ENCODE measurements at places on chromosomes 1 and 21.

DNA sequence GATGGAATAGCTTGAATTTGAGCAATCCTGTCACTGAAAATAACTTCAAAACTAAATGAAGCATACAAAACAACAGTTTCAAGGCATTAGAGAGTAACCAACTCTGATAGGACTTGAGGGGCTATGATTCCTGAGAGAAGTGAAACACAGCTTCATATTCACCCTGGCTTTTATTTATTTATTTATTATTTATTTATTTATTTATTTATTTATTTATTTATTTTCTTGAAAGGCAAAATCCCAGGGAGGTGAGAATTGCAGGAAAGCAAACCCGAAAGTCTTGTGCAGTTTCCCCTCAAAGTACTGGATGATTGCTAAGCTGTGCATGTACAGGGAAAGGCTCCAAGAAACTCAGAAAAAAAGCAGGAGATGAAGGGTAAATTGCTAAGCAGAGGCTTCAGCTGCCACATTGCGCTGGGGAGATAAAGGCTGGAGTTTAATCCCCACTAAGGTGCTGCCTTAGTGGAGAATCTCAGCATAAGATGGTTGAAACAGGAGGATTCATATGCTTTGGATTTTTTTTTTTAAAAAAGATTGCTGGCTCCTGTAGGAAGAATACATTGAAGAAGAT is 72.9 kb upstream of the COL24A1 start:
- DNase-seq = no peak

GRCh38 chr1:232393444-232394146 is 236.3 kb downstream of the SIPA1L2 start:
- no peak for DNase-seq

GRCh38 chr1:156666862-156667609 is 10.2 kb downstream of the NES start:
- DNase-seq = no peak

DNA sequence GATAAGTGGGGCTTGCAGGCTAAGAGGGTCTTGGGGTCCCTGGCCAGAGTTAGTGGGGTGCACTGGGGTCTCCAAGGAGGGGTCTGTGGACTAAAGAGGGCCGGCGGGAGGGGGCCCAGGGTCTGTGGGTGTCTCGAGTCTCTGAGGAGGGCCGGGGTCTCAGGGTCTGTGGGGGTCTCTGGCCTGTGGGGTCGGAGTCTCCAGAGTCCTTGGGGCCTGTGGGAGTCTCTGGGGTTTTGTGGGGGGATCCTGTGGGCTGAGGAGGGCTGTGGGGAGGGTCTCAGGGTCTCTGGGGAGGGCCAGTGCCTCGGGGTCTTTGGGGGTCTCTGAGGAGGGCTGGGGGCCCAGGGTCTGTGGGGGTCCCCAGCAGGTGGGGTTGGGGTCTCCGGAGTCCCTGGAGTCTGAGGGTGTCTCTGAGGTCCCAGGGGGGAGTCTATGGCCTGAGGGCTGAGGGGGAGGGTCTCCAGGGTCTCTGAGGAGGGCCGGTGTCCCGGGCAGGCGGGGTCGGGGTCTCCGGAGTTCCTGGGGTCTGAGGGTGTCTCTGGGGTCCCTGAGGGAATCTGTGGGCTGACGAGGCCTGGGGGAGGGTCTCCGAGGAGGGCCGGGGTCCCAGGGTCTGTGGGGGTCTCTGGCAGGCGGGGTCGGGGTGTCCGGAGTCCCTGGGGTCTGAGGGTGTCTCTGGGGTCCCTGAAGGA is 628 bp upstream of the PLEKHM2 start:
- no peak for DNase-seq

DNA sequence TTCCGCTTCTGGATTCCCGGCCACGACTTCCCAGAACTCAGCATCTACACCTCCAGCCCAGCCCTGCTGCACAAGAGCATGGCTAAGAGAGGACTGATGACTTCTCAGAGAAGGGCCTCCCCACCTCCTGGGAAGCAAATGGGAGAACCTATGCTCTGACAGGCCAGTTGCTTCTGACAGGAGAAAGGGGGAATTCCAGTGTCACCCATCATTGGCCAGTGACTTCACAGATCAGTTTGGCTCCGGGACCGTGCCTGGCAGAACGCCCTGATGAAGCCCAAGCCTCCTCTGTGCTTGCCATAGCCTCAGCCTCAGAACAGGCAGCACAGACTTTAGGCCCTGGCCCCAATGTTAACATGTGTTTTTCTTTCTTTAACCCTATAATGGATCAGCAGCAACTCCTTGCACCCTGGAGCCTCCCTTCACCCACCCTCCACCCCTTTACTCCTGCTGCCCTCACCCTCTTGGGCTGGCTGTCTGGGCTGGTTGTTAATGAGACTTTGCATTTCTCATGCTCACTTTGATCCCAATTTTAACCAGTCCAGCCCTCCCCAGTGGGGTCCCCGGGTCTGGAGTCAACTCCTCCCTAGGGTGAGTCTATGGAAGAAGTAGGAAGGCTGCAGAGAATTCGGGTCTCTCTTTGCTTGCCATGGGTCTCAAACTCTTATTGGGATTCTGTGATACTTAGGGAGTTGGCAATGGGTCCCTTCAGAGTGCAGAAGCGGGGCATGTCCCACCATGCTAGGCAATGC is 42.7 kb upstream of the SLC30A1 start:
- DNase-seq = no peak

- no peak for DNase-seq
Observed at GRCh38 chr1:21814981-21815582, 3.0 kb downstream of the LDLRAD2 start.

DNA sequence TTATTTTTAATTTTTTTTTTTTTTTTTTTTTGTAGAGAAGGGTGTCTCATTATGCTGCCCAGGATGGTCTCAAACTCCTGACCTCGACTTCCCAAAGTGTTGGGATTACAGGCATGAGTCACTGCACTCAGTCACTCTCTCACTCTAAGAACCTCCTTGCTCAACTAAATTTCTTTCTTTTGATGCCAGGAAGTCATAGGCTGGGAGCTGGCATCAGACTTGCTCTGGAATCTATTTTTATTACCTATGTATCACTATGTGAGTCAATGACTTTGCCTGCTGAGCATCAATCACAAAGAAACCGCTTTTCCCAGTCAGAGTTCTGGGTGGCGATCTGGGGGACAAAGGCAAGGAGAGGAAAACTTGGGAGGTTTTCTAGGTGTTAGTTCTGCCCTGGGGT is 35.5 kb upstream of the PARP1 start:
- peak; percentile 80 for DNase-seq

GRCh38 chr1:4307468-4307845 is 347.0 kb upstream of the AJAP1 start:
- no peak for DNase-seq

DNA sequence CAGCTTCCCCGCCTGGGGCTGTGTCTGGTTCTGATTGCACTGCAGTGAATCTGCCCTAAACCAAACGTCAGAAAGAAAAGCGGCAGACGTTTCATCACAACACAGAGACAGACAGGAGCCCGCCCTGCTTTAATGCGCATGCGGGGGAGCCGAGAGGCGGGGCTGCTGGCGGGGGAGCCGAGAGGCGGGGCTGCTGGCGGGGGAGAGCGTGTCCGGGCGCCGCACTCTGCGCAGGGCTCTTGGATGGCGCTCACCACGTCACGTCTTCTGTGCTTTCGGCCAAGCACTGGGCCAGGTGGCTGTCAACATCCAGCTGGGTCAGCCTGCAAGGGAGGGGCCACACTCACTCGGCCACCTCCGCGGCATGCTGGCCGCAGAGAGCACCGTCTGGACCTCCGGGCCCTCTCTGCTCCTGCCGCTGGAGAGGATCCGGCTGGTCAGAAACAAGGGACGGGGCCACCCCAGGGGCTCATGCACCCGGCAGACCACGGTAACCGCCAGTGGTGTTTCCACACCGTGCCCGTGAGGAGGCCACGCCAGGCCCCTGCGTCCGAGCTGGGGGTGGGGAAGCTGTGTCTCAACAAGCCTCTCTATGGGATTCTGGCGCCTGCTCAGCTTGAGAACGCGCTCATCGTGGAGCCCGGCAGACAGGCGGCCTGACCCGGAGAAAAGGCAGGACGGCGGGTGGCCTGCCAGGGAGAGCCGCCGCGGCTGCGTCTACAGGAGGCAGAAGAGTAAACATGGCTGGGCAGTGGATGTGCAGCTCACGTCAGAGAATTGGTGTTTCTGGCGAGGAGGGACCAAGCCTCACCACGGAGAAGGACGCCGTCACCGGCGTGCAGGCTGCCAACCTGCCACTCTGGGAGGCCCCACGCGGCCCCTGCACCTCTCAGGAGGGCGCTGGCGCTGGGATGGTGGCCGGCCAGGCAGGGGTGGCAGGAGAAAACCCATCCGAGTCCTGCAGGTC is 4.8 kb downstream of the FAAP20 start:
- DNase-seq = peak; percentile 93

GRCh38 chr1:48681476-48682305 is 95.0 kb downstream of the BEND5 start:
- DNase-seq = no peak

DNA sequence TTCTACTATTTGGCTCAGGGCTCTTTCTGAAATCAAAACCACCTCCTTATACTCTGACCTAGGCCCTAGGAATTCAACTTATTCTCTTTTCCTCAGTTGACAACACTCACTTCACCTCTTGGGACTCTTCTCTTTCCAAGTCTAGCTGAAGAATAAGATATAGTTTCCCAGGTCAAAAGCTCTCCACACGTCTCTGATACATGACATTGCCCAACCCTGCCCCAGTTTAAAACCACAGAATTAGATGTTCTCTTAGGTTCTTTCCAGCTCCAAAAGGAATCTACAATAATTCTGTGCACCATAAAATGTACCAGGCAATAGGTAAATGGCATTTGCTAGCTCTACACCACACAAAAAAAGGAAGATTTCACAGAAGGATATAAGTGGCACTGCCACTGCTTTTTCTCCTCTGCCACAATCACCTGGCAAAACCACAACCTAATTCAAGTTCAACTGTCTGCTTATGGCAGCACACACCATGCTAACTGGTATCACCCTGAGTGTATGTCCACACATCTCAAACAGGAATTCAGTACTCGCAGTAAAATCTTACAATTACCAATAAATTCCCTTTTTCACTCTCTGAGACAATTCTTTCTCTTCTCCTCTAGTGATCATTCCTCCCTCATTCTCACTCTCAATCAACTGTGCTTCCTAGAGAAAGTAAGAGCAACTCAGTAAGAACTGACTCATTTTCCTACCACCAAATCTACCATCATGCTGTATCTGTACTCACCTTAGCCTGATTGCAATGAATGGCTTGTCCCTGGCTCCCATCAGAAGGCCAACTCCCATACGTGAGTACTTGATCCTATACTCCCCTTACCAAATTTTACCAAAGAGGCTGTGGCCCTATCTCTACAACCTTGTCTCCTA is 27.3 kb downstream of the ZBTB8OS start:
- no peak for DNase-seq

DNA sequence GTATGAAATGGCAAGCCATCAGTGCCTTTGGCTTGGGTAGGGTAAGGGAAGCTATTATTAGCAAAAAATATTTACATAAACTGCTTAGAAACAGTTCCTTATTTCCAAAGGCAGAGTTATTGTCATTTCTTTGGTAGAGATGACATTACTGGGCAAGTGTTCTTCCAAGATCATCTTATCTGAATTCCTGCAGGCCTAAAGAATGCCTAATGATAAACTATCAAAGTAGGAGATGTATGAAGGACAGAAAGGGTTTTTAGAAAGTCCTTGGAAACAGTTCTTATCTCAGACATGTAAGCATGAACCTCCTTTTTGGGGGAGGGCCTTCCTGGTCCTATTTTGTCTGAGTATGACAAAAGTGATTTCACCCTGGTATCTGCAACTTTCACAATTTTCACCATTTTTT is 5.1 kb upstream of the FRRS1 start:
- no peak for DNase-seq

- DNase-seq = no peak
Observed at GRCh38 chr1:245051349-245052221, 103.2 kb upstream of the KIF26B start.

DNA sequence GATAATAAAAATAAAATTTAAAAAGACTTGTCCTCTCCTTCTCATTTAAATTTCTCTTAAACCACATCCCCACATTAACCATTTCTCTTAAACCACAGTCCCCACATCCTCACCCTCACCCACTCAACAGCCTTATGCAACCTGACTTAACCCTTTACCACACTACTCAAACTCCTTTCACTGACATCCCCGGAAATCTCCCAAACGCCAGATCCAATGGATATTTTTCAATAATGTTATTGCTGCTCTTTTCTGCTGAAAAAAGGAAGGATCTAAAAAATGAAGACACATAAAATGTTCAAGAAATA is 54.2 kb upstream of the EEIG2 start:
- DNase-seq = no peak

DNA sequence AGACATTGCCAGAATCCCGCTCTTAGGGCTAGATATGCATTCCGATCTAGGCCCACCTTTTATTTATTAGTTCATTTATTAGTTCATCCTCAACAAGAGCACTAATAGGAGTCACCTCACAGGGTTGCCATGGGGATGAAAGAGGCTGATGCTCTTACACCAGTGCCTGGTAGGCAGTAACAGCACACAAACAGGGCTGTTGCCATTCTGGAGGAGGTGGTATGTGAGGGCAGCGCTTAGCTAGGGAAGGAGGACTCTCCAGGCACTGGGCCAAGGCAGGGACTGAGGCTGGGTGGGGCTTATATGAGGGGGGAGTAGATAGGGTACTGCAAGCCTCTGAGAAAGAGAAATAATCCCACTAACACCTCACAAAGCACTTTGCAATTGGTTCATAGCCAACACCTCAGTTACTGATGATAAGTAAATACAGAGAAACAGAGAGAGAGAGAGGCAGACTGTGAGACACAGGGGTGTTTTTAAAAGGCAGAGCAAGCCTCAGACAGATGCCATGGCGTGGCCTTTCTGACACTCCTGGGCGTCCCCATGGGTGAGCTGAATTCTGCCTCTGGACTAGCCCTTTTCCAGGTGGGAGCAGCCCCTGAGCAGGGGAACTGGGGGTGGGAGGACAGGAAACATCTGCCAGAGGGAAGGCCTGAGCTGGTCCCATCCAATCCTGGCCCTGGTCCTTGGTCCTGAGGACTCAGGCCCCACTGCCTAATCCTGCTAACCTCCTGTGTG is 5.9 kb downstream of the FCGR2A start:
- DNase-seq = no peak

All from RWPE1 (cell line).